ENCODE measurements at places on chromosomes 2 and 18.

- no peak for DNase-seq
Measured at GRCh38 chr2:197500503-197501131, 438 bp downstream of the HSPE1 start.

- no peak for DNase-seq
Measured at GRCh38 chr2:53511549-53511948, 256.1 kb upstream of the CHAC2 start.

DNA sequence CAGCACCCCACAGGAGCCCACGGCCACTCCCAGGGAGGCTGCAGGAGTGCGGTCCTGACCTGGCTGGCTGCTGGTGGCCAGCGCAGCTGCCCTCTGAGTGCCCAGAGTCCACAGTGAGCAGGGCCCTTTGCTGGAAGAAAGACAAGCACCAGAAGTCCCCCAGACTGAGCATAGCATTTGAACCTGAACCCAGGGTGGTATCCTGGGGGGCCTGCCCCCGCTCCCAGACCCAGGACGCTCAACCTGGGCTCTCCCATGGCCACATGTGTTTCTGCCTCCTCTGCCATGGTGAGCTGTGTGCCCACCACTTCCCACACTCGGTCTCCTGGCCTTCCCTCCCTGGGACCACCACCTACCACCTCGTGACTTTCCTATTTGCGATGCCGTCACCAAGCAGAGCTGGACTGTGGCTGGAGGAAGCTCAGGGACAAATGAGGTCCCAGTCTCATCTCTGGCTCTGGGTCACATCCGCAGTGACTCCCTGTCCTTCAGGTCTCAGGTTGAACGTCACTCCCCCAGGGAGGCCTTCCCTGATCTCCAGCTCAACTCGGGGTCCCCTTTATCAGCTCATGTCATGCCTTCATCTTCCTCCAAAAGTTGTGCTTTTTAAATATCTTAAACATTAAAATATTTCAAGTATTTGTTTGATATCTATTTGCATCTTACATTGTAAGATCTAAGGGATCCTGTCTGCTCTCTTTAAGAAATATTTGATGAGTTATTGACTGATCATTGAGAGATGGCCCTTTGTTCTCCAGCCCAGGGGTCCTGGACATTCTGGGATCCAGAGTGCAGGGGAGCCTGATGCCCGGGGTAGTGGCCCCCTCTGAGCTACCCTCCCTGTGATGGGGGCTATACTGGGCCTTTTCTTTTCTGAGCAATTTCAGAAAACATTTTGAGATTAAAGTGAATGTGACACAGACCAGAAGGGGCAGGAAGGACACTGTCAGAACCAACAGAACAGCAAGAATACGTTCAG is 16.4 kb upstream of the GPR55 start:
- no peak for DNase-seq

- DNase-seq, result no peak
Measured at GRCh38 chr2:117726747-117727146, 87.7 kb upstream of the DDX18 start.

- DNase-seq, result no peak
Measured at GRCh38 chr2:225010804-225011203, 31.5 kb downstream of the DOCK10 start.

- DNase-seq, result no peak
Measured at GRCh38 chr2:128361376-128362131, 42.9 kb upstream of the HS6ST1 start.
